ENCODE measurements at places on chromosomes 4 and X. TPM values are rescaled to one million over a fixed set of nuclear protein-coding genes. Genes with fewer than 3 reads are reported as not detected.

DNA sequence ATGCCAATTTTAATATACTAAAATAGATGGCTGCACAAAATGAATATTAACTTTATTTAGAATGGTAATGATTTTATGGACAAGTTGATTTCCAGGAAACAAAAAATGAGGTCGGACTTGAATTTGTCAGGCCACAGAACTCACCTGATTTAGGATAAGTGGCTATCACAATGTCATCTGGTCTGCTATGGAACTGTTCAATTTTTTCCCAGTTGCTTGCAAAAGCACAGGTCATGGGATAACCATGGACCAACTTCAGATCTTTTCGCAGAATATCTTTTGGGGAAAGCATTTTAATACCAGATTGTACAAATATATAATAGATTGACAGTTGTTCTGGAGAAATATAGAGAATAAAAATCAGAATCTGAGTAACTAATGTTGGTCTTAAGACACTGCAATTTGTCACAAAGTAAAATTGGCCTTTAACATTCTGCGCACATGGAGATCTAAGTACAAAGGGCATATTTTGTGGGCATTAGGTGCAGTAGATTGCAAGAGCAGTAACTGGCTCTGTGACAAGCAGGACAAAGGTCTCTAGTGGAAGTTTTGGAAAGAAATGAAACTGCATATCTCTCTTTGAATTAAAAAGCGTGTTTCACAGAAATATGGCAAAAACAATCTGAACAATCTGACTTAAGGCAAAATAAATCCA, 5.4 kb downstream of the SULT1B1 start:
- DNase-seq, result no peak

Gene GLRA3
- total RNA-seq, result not detected

Gene GLOD5
- total RNA-seq, result not detected

GRCh38 chr4:2915789-2916188, 47.4 kb downstream of the NOP14 start:
- DNase-seq, result no peak

Gene SASH3
- total RNA-seq, result 15.8 TPM

DNA sequence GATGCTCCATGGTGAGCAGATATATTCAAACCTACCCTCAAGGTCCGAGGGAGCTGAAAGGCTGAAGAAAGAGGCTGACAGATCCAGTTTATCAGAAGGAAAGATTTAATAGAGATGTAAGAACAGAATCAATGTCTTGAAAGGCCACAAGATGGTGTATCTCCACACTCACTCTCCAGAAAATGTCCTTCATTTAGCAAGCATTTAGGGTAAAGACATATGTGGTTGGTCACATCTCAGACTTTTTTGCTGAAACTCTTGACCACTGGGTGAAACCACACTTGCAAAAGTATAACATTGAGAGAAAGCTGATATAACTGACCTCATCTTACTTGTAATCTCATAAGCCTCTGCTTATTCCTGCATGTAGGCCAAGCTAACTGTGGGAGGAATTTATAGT, 745.8 kb upstream of the GALNTL6 start:
- no peak for DNase-seq

GRCh38 chr4:73978886-73979285, 2.9 kb downstream of the PF4 start:
- DNase-seq, result no peak

DNA sequence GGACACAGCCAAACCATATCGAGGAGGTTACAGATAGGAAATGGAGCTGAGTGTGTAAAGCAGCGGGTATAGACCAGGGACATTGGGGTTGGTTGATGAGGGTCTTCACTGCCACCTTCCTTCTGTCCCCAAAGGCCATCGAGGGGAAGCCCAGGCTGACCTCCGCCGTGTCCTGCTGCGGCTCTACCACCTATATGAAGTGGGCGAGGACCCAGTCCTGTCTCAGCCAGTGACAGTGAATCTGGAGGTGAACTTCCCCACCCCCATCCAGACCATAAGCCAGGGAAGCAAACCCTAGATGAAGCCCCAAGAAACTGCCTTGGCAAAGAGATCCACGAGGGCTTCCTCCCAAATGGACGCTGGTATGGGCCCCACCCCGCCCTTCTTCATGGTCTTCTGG, 23.2 kb upstream of the MRFAP1 start:
- DNase-seq, result no peak

GRCh38 chrX:101223226-101223625, 3.6 kb downstream of the DRP2 start:
- no peak for DNase-seq

Gene CSAG3
- not detected for total RNA-seq

GRCh38 chr4:138487230-138487629, 245.1 kb upstream of the SLC7A11 start:
- DNase-seq, result no peak

DNA sequence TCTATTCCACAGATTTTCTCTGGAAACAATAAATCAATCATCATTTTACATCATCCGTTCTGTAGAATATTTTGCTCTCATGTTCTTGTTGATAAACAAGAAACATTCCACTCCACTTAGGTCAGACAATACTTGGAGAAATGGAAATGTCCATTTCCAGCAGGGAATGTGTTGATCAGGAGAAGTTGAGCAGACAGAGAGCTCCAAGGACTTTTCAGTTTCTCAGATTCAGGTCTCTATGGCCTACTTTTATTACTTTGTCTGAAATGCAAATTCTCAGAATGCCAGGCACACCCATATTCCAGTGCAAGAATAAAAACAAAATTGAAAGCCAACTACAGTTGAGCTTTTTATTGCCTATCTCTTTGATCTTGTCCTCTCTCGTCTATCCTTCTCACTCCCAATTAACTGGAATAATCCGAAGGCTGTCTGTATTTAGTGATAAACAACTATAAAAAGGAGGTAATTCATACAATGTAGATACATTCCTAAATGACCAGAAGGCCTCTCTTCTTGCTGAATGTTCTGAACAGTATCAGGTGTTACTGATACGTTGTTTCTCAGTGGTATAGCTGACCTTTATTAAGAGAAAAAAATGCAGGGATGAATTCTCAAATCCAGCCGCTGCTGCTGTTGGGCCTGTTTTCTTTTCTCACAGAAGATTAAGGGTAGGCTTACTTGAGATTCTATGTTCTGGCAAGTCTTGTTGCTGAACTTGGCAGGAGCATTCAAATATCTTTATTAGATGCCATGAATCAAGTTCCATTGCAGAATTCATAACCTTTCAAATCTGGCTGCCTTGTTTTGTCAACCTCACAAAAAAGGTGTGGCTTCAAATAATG, 72.1 kb downstream of the HPGD start:
- no peak for DNase-seq

Gene CYLC1
- total RNA-seq, result not detected

- no peak for DNase-seq
Measured at GRCh38 chrX:6024204-6024603, 204.5 kb downstream of the NLGN4X start.

Gene NFXL1
- 6.3 TPM for total RNA-seq

DNA sequence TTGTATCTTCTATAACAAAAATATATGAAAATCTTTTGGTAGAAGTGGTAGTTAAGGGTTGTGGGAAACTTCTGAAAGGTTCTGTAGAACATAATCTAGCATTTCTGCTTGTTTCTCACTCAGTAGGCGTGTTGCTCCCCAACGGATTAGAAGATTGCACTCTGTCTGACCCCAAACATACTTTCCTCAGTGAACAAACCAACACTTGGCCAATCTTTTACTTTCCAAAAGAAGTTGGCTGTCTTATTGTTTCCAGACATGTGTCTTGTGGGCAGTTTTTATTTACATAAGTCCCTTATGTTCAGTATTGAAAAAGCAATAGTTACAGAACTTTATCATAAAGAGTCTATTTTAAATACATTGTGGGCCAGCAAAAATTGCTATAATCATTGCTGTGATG, 312.8 kb upstream of the EPHA5 start:
- no peak for DNase-seq

DNA sequence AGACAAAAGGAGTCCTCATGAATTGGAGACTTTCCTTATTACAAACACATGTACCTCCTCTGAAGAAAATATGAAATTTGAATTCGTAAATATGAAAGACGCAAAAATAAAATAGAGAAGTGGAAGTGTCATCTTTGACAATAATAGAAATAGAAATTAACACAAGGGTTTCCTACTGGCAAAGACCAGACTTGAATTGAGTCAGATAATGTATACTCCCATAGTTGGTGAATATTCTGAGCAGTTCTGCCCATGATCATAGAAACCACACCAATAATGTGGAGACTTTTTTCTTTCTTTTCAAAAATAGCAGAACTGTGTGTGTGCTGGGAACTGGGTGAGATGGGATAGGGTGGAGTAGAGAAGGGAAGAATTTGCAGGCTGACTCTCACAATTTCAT, 277.7 kb upstream of the TET2 start:
- no peak for DNase-seq

DNA sequence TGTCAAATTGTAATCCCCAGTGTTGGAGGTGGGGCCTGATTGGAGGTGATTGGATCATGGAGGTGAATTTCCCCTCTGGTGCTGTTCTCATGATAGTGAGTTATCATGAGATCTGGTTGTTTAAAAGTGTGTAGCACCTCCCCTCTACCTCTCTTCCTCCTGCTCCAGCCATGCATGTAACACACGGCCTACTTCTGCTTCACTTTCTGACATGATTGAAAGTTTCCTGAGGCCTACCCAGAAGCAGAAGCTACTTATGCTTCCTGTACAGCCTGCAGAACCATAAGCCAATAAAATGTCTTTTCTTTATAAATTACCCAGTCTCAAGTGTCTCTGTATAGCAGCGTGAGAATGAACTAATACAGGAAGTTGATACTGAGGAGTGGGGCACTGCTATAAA, 61.7 kb upstream of the DDX60 start:
- DNase-seq, result no peak

GRCh38 chrX:129493643-129494042, 29.6 kb downstream of the SMARCA1 start:
- DNase-seq, result no peak
